Body of pancreas (tissue), 4 donors: ENCODE measurements at places on chromosomes 2 and 18. TPM values are rescaled to one million over a fixed set of nuclear protein-coding genes. Genes with fewer than 3 reads are reported as not detected.

SLC23A3 gene
- 3.1 TPM for total RNA-seq

GAD1 gene
- not detected for total RNA-seq

OXER1 gene
- total RNA-seq, result 4.7 TPM

DOCK10 gene
- total RNA-seq, result 3.4 TPM

GPAT2 gene
- 1.6 TPM for total RNA-seq

CPO gene
- total RNA-seq, result not detected

COL4A4 gene
- total RNA-seq, result 2.3 TPM

ATP8B1 gene
- 18.5 TPM for total RNA-seq

MAPRE3 gene
- 15.8 TPM for total RNA-seq

TNFAIP6 gene
- not detected for total RNA-seq

TOGARAM2 gene
- total RNA-seq, result 0.26 TPM

RTKN gene
- 80.8 TPM for total RNA-seq

HJURP gene
- 3.6 TPM for total RNA-seq

EGR4 gene
- total RNA-seq, result not detected

ERFE gene
- total RNA-seq, result not detected

LIMS1 gene
- total RNA-seq, result 19.1 TPM

KCNG3 gene
- 1.8 TPM for total RNA-seq

TMEM169 gene
- total RNA-seq, result not detected

TRIP12 gene
- total RNA-seq, result 170 TPM

C1QL2 gene
- total RNA-seq, result not detected

MEP1B gene
- not detected for total RNA-seq

OTOS gene
- total RNA-seq, result not detected

ARHGAP25 gene
- total RNA-seq, result 4.2 TPM

TIA1 gene
- 130 TPM for total RNA-seq

COQ10B gene
- total RNA-seq, result 9.6 TPM

IGFBP5 gene
- 415 TPM for total RNA-seq

MROH2A gene
- not detected for total RNA-seq

DSC1 gene
- not detected for total RNA-seq

GATA6 gene
- 41.8 TPM for total RNA-seq

SCN7A gene
- total RNA-seq, result 7.8 TPM

GPR17 gene
- total RNA-seq, result 0.26 TPM

OSR1 gene
- total RNA-seq, result 2.1 TPM

UBE2E3 gene
- 30.3 TPM for total RNA-seq

RESP18 gene
- total RNA-seq, result not detected

RFX8 gene
- total RNA-seq, result not detected

RAMP1 gene
- 85.4 TPM for total RNA-seq

HOXD8 gene
- 3.1 TPM for total RNA-seq

SERPINB10 gene
- not detected for total RNA-seq

SULT1C4 gene
- total RNA-seq, result 4.2 TPM

C2orf80 gene
- total RNA-seq, result not detected

ALPP gene
- total RNA-seq, result 0.52 TPM

LIMS3 gene
- total RNA-seq, result 4.9 TPM

CELF4 gene
- 4.7 TPM for total RNA-seq

GALR1 gene
- under 0.01 TPM for total RNA-seq

CD8A gene
- total RNA-seq, result 2.0 TPM

PSMA8 gene
- not detected for total RNA-seq

GRHL1 gene
- 2.0 TPM for total RNA-seq

REG3A gene
- 831 TPM for total RNA-seq

ATP5MC3 gene
- total RNA-seq, result 43.3 TPM
